ENCODE measurements at places on chromosomes 1 and 21.

DNA sequence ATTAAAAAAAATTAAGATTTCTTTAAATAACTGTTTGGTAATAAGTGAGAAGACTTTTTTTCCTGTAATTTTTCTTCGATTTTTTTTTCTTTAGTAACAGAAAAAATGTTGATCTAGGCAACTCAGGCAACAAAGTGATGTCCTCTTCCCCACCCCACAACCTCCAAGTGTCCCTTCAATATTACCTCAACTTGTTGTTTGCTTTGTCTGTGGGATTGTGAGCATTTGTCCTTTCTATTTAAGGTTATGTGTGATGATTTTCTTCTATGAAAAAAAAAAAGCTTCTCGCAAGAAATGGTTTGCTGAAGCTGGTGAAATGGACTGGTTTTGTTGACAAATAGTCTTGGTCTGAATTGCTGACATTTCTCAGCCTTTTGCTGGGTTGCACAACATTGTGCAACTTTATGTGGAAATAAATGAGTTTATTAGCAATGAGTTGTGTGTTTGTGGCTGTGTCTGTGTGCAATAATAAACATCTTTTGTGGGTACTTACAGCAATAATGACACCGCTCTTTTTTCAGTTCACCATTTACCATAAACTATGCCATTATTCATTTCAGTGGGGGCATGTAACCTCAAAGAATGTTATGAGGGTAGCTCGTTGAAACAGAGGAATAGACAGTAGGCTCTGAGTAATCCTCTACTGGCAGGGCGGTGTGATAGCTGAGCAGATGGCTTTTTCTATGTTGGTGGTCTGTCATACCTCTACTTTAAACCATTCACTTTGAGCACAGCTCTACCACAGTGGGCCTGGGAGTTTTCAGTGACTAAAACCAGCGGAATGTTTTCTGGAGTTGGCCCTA lies 218.4 kb downstream of the HLX start:
- DNase-seq = peak; percentile 77

GRCh38 chr1:34975338-34975737 lies 9.8 kb downstream of the TMEM35B start:
- no peak for DNase-seq

- DNase-seq = no peak
Observed at GRCh38 chr21:44766014-44766817, 35.4 kb downstream of the UBE2G2 start.

DNA sequence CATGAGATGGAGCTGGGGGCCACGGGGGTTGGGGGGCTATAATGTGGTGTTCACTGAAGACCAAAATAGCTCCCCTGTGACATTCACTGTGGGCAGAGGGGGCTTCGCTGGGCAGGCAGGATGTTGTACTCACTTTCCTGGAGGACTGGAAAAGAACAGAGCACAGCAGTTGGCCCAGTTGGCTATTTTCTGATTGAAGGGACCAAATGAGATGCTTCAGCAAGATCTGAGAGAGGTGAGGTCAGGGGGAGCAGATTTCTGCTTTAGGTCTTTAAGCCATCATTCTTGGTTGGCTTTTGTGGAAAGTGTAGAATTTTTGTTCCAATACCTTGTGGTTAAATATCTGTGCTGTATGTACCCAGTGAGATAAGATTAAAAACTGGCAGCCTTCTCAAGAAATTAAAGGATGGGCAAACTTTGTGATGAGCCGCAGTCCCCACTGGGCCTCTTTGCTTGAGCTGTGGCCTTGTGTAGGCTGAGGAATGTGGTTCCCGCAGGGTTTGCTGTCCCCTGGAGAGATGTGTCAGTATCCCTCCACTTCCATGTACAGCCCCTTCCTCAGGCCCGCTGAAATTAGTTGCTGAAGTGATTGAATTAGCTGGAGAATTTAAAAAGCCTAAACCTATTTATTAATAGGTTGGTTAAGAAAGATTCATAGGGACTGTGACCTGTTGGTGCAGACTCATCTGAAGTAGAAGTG lies 80.7 kb downstream of the ATP5PO start:
- no peak for DNase-seq

DNA sequence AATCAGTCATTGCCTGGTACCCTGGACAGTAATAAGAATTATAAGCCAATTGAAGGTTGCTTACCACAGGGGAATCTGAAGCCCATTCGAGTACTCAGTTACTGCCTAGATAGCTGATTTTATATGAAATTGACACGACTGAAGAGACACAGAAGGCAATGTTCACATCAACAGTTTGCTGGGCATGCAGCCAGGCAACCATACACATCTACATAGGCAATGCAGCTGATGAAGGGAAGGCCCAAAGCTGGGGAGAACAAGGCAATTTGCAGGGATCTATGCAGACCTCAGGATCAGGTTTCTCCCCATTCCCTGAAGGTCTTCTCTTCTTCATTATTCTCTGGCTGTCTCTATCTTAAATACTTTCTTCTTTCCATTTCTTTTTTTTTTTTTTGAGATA lies 448.7 kb downstream of the PTBP2 start:
- DNase-seq = no peak

- DNase-seq = peak; percentile 70
Observed at GRCh38 chr1:219085082-219085481, 88.6 kb upstream of the LYPLAL1 start.

- no peak for DNase-seq
Observed at GRCh38 chr1:9927259-9927658, 15.9 kb downstream of the LZIC start.

Measured in HS-5 (cell line).